ENCODE measurements at places on chromosomes 11 and 22. TPM values are rescaled to one million over a fixed set of nuclear protein-coding genes. Genes with fewer than 3 reads are reported as not detected.

DNA sequence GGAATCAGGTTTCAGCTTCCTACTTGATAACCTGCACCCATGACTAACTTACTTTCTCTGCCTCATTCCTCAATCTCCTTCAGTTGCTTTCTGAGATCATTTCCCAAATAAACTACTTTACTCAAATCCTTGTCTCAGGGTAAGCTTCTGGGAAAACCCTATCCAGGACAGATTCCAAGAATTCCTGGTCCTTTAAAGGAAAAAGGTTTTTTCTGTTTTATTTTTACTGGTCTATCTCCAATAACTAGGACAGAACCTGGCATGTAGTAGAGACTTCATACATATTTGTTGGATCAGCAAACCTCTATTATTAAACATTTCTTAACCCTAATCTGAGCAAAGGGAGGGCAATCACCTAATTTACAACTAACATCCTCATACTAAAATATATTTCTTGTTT lies 910.5 kb upstream of the CHORDC1 start:
- DNase-seq, result no peak

DNA sequence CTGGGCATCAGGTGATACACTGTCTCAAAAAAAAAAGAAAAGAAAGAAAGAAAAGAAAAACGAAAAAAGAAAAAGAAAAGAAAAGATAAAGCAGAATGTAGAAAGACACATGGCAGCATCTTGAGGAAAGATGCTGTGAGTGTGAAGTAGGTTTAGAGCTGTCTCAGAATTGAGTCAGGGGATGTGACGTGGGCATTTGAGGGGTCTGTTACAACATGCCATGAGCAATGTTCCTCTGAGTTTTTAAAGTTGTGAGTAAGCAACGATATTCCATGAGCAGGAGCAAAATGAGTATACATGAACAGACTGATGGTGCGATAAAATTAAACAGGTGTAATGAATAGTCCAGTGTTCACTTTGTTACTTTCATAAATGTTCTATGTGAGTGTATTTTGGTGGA lies 11.3 kb upstream of the QSER1 start:
- DNase-seq, result no peak

DNA sequence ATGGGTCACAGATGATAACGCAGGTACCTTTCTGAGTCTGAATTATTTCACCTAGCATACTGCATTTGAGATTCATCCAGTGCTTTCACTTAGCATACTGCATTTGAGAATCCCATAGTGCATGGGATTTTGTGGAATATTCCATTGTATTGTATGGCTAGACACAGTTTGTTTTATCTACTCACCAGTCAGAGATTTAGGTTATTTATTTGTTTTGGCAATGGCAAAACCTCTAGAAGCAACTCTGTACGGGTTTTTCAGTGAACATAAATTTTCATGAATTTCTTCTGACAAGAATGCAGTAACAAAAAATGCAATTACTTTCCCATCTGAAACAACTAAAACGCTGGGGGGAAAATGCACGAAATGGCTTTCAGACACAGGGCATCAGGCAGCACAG lies 24.3 kb downstream of the SCN4B start:
- no peak for DNase-seq

GRCh38 chr22:30288419-30289140 lies 725 bp downstream of the CASTOR1 start:
- no peak for DNase-seq

ACR gene
- 0.12 TPM for polyA plus RNA-seq

GRCh38 chr11:103035791-103036434 lies 56.0 kb downstream of the DCUN1D5 start:
- peak; percentile 23 for DNase-seq

GRCh38 chr11:57277845-57278720 lies 41.0 kb upstream of the APLNR start:
- DNase-seq, result peak; percentile 72

GRCh38 chr22:37366601-37367000 lies 60.7 kb downstream of the ELFN2 start:
- no peak for DNase-seq

DNA sequence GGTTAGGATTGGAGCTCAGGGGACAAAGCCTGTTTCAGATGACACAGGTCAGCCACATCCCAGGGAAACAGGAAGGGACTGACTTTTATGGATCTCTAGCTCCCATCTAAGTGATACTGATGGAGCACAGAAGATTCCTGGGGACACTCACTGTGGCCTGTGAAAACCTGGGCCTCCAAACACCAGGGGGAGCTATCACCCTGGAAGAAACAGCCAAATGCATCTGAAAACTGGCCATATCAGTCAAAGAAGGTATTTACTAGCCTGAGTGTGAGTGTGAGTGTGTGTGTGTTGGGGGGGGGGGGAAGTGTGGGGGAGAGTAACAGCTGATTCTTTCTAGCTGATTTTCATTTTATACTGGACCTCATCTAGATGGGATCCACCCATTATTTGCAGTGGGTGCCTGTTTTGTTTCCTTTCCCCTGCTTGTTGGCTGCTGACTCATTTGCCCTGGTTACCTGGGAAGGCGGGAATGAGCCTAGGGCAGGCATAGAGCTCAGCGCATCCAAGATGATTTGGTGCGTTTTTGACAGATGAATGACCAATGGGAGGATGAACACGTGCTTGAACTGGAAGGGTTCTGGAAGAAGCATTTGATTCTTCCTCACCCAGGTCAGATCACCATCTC lies 284.0 kb downstream of the KIRREL3 start:
- no peak for DNase-seq

DNA sequence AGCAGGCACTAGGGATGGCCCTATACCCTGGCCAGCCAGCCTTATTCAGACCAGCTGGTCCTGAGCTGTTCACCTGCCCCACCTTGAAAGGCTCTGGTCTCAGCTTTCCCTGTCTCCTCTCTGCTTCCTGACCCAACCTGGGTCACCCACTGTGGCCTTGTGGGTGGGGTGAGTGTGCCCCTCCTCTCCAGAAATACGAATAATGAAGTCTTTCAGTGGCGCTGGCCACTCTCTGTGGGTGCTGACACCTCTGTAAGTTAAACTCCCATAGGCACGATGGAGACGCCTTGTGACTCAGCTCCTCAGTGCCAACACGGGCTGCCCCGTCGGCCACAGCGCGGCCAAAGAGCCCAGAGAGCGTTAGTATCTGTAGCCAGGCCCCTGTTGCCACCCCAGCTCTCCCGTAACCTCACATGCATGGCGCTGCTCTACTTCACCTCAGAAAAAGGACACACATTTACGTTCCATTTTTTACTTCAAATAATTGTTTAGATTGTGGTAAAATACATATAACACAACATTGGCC lies 74.6 kb upstream of the SEPTIN5 start:
- no peak for DNase-seq

- DNase-seq, result no peak
Observed at GRCh38 chr11:111531687-111532364, 8.7 kb upstream of the LAYN start.

CACNA1I gene
- polyA plus RNA-seq, result 0.01 TPM

DNA sequence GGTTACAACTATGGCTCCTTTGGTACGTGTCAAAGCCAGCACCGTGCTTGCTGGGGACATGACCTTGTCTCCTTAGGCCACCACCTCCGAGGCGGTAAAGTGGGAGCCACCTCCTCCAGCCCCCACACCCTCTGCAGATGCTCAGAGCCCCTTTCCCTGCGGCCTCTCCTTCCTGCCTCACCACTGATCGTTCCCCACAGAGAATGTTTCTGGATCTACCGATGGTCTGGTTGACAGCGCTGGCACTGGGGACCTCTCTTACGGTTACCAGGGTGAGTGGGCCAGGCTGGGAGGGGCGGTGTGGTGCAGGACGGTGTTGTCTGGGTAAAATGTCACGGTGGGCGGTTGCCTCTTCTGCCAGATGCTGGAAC lies 8.9 kb downstream of the SIDT2 start:
- peak; percentile 24 for DNase-seq

MAJIN gene
- polyA plus RNA-seq, result not detected

DNA sequence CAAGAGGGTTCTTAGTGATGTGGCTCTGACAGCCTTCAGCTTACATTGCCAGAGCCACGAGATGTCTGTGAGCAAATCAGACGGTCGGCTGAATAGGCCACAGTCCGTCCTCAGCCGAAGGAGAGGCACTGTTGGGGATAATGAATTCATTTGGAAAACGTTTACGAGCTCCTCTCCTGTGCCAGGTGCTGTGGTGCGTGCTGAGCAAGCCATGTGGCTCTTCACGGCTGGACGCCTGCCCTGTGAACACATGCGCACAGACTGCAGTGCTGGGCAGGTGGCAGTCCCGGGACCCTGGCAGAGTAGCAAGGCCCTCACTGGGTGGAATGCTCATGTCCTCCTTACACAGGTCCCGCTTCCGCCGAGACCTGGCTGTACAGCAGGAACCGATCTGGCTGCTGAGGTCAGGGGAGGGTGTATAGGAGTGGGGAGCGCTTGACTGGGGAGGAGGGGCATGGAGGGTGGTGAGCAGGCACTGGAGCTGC lies 6.8 kb downstream of the TBC1D22A start:
- DNase-seq, result peak; percentile 64

DNA sequence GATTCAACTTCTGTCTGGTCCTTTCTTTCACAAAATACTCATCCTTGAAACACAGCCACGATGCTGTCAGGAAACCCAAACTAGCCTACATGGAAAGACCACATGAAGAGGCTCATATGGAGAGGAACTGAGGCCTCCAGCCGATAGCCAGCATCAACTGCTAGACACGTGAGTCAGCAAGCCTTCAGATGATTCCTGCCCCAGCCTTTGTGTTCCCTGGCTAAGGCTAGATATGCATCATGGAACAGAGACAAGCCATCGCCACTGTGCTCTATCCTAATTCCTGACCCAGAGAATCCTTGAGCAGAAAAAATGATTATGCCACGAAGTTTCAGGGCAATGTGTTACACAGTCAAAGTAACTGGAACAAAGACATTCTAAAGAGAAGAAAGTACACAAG lies 75.5 kb downstream of the ENTHD1 start:
- DNase-seq, result no peak

GLYAT gene
- polyA plus RNA-seq, result not detected

- no peak for DNase-seq
Observed at GRCh38 chr11:111777094-111778046, 11.2 kb upstream of the PPP2R1B start.

DNA sequence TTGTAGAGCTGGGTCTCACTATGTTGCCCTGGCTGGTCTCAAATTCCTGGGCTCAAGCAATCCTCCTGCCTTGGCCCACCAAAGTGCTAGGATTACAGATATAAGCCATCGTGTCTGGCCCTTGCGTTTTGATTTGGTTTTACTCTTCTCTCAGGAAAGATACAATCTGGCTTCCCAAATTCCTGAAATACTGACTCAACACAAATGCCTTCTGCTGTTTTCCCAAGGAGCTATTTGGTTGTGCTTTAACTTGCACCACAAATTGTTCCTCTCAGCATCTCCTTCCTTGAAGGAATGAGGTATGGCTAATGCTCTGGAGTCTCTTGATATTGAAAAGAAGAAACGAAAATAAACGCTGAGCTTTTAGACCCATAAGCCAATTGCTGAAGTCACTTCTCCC lies 110.0 kb upstream of the PAX6 start:
- DNase-seq, result no peak

DNA sequence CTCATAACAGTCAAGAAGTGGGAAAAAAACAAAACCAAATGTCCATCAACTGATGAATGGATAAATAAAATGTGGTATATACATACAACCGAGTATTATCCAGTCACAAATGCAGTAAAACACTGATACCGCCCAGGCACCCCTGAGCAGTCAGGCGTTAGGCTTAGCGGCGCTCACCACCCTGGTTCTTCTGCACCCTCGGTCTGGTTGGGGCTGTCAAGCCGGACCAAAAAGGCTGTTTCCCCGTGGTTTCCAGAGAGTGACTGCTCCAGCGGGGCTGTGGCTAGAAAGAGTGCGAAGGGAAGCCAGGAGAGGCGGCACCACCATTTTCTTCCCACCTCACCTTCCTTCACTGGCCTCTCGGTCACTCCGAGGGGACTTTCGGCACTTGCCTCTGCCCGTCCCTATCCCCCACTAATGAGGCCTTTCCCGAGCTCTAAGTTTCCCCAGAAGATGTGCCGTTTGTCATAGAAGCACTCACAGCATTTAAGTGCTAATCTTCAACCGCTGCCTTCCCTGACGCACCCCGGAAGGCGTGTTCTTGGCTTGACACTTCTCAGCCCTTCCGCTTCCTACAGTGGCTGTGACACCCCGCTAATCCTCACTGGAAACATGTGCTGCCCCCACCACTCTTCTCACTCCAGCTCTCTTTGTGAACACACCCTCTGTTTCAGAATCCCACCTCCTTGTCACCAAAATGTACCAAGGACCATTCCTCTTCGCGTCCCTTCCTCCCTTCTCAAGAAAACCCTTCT lies 42.4 kb downstream of the FCHSD2 start:
- no peak for DNase-seq

- DNase-seq, result no peak
Observed at GRCh38 chr11:35427071-35427470, 7.7 kb upstream of the SLC1A2 start.

CALCA gene
- polyA plus RNA-seq, result 2.1 TPM

All from heart left ventricle (tissue), 16 donors.